Activated T-helper 9 cell treated with anti-CD3 and anti-CD28 coated beads, Interleukin-2, amount 50 U/mL, for 16 hours (primary cell): ENCODE measurements at places on chromosomes 7 and 10.

- no peak for DNase-seq
Measured at GRCh38 chr7:107125475-107125874, 43.3 kb upstream of the HBP1 start.

DNA sequence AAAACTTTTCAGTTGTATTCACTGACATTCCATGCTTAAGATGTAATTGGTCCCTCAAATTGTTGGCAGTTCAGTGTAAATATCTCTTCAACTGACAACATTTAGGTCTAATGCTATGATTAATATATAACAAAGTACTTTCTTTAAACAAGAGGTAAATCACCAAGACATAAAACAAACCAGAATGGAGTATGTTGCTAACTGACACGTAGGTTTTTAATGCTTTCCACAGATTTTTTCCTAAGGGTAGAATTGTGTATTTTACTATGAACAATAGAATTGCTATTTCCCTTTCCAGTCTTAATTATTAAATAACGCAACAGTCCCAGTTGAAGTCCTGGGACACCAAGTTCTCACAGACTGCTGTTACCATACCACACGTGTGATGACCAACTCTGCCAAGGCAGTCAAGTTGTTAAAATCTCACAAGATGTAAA is 4.1 kb downstream of the JCAD start:
- DNase-seq = no peak

- DNase-seq = no peak
Measured at GRCh38 chr10:8852546-8852945, 798.1 kb downstream of the GATA3 start.

DNA sequence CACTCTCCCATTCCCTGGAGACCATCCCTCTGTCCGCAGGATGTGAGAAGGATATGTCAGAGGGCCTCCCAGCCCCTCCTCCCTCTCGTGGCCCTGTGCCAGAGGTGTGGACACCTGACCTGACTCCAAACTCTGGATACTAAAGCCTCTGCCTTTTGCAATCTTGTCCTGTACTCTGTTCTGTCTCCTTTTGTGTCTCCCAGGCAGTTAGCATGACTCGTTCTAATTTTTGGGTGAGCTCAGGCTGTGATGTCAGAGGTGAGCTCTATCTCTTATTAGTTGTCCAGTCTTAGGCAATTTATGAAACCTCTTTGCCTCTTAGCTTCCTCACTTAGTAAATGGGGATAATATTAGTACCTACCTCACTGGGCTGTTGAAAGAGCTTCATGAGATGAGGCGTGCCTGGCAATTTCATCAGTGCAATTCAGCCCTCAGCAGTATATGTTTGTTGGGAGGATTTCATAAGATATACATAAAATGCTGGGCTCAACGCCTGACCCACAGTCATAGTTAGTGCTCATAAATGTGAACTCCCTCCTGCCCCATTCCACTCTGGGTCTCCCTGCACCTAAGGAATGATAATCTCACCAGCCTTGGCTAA is 10.9 kb downstream of the MARVELD1 start:
- no peak for DNase-seq

DNA sequence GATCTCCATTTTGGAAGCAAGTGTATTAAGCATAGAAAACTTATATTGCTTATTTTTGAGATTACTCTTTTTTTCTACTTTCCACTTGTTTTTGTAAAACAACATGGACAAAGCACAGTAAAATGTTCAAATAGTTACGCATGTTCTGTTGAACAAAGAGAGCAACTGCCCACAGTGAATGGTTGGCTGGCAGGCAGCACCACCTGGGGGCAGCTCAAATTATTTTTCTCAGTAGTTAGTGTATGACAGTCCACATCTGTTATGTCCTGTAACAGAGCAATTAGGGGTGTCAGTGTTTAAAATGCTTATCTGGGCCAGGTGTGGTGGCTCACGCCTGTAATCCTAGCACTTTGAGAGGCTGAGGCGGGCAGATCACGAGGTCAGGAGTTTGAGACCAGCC is 46.1 kb upstream of the CACUL1 start:
- no peak for DNase-seq

DNA sequence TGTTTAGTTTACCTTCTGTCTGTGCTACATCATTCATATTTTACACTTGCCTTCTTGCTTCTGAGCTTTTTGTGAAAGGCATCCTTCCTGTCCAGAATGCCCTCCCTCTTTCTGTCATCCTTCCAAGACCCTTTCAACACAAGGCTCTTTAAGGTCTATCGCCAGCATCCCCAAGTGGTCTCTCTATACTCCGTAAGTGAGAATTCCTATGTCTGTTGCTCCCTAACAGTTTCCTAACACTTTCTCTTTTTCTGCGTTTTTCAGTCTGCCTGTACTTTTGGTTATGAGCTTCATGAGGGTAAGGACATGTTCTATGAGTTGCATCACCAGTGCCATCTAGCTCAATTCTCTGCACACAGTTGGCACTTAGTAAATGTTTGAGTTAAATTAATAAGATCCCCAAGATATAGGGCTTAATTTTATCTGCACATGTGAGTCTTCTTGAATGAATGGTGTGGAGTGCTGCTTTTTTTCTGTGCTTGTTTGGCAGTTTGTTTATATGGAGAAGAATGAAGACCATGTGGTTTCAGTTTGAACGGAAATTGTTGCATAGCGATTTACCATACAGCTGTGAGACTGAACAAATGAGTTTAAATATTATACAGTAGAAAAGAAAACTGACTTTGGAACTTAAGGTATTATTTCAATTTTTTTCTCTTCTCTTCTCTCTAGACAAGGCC is 29.4 kb downstream of the RABGEF1 start:
- no peak for DNase-seq

DNA sequence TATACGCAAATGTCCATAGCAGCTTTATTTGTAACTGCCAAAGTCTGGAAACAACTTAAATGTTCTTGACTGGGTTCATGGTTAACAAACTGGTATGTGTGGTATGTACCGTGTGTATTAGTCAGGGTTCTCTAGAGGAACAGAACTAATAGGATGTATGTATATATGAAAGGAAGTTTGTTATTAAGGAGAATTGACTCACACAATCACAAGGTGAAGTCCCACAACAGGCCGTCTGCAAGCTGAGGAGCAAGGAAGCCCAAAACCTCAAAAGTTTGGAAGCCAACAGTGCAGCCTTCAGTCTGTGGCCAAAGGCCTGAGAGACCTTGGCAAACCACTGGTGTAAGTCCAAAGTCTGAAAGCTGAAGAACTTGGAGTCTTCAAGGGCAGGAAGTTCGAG is 66.8 kb downstream of the TMEM168 start:
- DNase-seq = no peak

DNA sequence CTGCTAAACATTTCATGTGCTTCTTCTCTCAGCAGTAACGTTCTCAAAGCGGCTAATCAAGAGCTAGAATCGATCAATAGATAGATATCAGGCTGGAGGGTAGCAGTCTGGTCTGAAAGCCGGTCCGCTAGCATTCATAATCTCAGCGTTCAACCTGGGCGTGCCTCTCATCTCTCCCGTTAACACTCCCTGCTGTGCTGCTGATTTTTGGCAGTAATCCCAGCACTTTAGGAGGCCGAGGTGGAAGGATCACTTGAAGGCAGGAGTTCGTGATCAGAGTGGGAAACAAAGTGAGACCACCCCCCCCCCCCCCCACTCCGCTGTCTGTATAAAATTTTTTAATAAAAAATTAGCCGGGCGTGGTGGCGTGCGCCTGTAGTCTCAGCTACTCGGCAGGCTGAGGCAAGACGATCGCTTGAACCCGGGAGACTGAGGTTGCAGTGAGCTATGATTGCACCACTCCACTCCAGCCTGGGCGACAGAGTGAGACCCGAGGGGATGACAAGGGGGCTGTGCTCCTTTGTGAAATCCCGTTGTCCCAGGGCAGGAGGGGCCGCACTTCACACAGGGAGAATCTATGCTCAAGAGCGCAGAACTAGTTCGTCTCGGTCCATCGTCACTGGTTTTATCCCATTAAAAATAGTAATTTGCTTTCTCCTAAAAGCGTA is 624 bp upstream of the CEP55 start:
- DNase-seq = no peak

- DNase-seq = no peak
Measured at GRCh38 chr7:40133561-40134427, 628 bp downstream of the MPLKIP start.

- DNase-seq = no peak
Measured at GRCh38 chr10:59281861-59282260, 80.5 kb downstream of the FAM13C start.

DNA sequence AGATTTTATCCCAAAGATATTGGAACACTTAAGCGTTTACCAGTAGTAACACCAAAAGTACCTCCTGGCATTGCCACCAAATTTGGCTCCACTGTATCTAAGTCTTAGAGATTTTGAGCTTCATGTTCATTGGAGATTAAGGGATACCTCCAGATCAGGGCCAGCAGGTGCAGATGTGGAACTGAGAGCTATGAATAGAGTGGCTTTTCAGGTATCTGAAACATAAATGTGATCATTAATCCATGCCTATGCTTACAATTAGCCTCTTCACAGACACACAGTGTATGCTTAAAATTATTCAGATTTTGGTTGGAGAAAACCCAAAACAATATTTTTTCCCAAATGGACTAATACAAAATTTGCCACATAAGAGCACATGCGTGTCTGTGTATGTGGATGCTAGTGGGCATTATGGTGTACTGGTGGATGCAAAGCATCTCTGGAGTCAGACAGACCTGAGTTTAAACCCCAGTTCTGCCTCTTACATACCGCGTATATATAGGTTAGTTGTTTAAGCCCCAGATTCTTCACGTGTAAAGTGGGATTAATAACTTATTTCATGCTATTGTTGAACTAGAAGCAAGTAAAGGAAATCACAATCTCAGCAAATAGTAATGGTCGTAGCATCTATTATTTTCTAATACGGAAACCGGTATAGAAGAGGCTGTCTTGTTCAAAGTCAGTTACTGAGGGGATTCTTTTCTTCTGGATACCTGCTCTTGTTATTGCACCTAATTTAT is 6.8 kb upstream of the LRRC4 start:
- no peak for DNase-seq

- DNase-seq = no peak
Measured at GRCh38 chr7:102255501-102255900, 31.2 kb upstream of the SH2B2 start.

DNA sequence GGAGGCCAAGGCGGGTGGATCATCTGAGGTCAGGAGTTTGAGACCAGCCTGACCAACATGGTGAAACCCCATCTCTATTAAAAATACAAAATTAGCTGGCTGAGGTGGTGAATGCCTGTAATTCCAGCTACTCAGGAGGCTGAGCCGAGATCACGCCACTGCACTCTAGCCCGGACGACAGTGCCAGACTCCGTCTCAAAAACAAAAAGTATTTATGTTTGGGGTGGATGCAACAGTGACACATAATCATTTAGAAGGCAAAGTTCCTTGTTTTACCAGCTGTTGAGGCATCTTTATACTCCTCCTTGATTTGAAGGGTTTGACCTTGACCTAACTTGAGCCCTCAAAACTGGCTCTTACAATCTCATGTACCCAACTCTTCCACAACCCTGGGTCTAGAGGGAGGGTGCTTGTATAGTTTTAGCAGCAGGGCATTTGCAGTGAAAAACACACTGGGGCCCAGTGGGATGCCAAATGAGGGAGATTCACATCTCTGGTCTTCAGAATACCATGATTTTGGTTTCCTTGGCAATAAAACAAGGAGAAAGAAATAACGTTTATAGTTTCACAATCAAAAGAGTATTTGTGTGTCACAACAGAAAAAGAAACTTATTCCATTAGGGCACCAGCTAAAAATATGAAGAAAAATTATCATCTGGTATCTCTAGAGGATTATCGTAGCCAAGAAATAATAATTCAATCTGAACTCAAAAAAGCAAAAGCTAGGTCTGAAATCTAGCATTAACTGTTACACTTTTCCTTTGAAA is 14.2 kb upstream of the TMEM254 start:
- no peak for DNase-seq

DNA sequence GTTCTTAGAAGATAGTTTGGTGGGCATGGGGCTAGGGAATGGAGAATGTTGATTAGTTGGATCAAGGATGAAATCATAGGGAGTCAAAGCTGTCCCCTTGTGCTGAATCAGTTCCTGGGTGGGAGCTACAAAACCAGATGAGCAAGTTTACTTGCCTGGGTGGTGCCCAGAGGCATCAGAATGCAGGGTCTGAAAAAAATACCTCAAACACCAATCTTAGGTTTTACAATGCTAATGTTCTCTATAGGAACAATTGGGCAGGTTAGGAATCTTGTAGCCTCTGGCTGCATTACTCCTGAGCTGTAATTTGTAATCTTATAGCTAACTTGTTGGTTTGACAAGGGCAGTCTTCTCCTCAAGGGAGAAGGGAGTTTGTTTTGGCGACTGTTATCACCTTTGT is 34.4 kb downstream of the LHFPL3 start:
- DNase-seq = no peak

DNA sequence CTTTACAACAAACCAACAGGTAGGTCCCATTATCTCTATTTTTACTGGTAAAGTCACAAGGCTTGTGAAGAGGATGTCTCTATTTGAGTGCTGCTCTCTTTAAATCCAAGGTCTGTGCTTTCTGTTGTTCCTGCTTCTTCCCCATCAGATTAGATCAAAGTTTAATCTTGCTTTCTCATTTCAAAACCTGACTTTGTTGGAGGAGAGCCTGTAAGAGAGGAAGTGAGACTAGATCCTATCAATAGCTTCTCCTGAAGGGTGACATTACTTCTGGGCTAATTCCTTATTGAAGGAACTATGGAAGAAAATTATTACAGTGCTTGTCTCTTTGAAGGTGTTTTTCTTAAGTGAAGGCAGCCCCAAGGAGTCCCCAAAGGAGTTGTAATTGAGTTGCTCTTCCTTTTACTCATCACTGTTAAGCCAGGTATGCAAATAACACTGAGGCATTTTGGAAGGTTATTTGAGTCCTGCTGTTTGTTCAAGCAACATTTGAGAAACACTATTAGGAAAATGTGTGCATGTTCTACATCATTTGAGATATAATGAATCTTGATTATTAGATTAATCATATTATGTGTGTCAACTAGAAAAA is 146.2 kb upstream of the MBL2 start:
- DNase-seq = no peak

- no peak for DNase-seq
Measured at GRCh38 chr7:45574669-45575500, 717 bp downstream of the ADCY1 start.

- DNase-seq = no peak
Measured at GRCh38 chr7:30845426-30846135, 66.1 kb upstream of the AQP1 start.

DNA sequence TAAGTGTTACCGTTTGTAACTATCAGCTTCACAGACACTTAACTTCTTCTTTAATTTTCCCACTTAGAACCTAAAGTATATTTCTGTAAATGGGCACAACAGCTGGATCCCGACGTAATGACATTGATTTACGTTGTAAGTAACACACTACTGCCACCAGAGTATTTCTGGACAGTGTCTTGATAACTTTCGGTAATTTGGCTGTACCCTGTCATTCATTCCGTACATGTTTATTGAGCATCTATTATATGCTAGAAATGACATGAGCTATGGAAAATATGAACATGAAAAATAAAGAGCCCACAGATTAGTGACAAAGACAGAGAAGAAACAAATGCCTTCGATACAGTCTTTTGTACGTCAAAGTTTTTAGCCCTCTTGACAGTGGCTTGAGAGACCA is 291.4 kb downstream of the CCDC3 start:
- DNase-seq = no peak

- no peak for DNase-seq
Measured at GRCh38 chr7:42699380-42700178, 212.3 kb downstream of the C7orf25 start.
